ENCODE measurements at places on chromosomes 7 and 10.

- no peak for DNase-seq
These were observed 40.0 kb downstream of the CUX1 start for GRCh38 chr7:101857358-101857811.

- DNase-seq: no peak
These were observed 12.0 kb downstream of the SEC24C start for GRCh38 chr10:73756183-73756582.

DNA sequence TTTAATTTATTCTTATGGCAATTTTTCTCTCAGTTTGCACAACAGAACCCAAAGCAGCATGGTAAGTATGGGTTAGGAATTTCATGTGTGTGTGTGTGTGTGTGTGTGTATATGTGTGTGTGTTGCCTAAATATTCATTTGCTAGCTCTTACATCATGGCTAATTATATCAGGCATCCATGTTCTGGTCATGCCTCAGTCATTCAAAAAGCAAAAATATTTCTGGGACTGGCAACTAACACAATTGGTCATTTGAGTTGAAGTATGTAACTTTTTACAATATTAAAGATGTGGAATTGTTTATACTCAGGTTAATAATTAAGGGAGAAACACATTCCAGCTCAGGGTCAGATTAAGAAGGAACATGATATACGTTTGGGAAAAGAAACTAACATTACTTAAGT is 67.6 kb upstream of the PHYHIPL start:
- DNase-seq: peak; percentile 57

GRCh38 chr7:93750986-93751385 is 139.6 kb downstream of the TFPI2 start:
- no peak for DNase-seq

DNA sequence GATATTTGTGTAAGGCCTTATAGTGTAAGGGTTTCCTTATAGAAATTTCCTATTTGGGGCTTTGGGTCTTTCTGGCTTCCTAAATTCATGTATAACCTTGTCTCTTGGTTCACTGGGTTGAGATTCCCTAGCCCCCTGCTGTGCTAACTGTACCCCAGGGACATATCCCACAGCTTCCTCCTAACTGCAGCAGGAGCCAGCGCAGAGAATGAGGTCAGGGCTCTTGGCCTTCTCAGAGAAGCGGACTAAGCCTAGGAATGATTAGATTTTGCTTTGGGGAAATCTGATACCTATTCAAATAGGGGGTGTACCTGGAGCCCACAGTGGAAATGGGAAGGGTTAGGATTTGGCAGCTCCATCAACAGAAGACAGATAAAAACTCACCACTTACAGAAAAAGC is 138.1 kb upstream of the EFCAB10 start:
- no peak for DNase-seq

- DNase-seq: no peak
These were observed 20.0 kb downstream of the LAMB1 start for GRCh38 chr7:107982918-107983389.

GRCh38 chr7:112635742-112636141 is 154.5 kb downstream of the TMEM168 start:
- no peak for DNase-seq

DNA sequence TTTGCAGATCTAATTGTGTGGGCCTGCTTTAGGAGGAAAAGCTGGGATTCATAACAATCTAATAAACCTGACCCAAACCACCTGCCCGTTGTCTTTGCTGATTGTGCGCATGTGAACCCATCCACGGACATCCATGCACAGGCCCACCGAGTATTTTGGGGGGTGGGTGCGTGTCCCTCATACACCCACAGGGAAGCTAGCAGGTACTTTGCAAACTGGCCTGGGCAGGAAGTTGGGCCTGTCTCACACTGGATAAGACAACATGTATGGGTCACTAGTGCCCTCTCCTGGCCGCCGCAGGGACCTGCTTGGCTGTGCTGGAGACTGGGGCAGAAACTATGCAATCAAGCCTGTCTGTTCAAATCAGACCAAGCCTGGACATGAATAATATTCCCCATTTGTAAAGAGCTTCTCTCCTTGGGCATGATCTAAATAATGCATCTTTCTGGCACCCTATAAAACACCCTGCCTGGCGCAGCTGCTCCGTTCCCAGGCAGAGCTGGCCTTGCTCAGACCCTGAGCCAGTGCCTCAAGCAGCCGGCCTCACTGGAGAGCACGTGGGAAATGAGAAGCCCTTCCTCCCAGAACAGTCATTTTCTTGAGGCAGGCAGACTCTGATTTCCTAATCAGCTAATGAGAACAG is 15.8 kb downstream of the ECHDC3 start:
- DNase-seq: peak; percentile 64

DNA sequence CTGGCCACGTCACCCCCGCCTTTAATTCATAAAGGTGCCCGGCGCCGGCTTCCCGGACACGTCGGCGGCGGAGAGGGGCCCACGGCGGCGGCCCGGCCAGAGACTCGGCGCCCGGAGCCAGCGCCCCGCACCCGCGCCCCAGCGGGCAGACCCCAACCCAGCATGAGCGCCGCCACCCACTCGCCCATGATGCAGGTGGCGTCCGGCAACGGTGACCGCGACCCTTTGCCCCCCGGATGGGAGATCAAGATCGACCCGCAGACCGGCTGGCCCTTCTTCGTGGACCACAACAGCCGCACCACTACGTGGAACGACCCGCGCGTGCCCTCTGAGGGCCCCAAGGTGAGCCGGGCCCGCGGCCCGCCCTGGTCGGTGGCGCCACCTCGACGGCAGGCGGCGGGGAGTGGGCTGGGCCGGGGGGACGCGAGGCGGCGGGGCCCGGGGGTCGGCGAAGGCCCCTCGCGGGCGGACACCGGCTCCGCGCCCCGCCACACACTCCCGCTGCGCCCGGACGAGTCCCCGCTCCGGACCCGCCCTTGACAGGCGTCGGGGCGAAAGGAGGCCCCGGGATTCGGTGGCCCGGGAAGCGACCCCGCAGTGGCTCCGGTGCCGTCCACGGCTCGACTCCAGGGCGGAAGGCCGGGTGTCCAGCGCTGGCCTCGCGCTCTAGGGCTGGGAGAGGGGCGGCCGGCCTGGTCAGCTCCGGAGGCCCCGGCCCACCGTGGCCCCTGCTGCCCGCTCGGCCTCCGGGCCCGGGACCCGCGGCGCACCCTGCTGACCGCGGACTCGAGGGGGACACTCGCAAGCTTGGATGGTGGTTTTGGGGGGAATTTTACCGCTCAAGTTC is 557 bp downstream of the BAG3 start:
- DNase-seq: no peak

DNA sequence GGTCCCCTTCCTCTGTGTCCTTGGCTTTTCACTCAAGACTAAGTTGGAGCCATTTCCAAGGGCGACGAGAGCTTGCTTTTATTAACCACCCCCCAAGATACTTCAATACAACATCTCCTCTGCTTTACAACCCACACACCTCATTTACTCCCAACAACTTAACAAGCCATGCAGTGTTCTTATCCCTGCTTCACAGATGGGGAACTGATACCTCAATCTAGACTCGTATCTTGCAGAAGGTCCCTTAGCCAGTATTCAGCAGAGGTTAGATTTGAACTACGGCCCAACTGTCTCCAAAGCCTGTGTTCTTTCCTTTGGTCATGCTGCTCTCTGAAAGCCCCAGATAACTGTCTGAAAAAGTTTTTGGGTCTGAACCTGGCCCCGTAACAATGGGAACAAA is 444.8 kb downstream of the GRID1 start:
- DNase-seq: no peak

- DNase-seq: no peak
These were observed 414.7 kb downstream of the DGKB start for GRCh38 chr7:14487701-14488395.

- no peak for DNase-seq
These were observed 400.7 kb upstream of the MKI67 start for GRCh38 chr10:128526791-128527375.

GRCh38 chr7:106504207-106504606 is 156.8 kb downstream of the CCDC71L start:
- no peak for DNase-seq

GRCh38 chr7:81402227-81402626 is 367.6 kb downstream of the HGF start:
- no peak for DNase-seq

GRCh38 chr10:51260376-51260775 is 186.1 kb downstream of the PRKG1 start:
- DNase-seq: no peak

DNA sequence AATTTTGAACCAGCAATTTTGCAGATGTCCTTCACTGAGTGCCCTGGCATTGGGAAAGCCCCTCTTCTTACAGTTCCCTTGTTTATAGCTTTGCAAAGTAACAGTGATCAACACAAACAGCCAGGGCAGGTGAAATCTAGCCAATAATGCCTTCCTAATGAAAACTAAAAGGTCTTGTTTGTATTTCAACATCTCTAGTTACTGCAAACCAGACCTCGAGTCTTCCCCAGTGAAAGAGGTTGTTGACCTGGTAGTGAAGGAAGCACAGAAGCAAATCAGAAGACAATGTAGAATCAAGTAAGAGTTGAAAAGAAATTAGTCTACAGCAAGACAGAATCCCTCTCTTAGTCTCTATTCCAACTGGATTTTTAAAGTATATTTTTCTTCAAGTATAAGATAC is 231.2 kb downstream of the SNX13 start:
- DNase-seq: no peak

GRCh38 chr7:94414980-94415379 is 20.3 kb downstream of the COL1A2 start:
- no peak for DNase-seq

DNA sequence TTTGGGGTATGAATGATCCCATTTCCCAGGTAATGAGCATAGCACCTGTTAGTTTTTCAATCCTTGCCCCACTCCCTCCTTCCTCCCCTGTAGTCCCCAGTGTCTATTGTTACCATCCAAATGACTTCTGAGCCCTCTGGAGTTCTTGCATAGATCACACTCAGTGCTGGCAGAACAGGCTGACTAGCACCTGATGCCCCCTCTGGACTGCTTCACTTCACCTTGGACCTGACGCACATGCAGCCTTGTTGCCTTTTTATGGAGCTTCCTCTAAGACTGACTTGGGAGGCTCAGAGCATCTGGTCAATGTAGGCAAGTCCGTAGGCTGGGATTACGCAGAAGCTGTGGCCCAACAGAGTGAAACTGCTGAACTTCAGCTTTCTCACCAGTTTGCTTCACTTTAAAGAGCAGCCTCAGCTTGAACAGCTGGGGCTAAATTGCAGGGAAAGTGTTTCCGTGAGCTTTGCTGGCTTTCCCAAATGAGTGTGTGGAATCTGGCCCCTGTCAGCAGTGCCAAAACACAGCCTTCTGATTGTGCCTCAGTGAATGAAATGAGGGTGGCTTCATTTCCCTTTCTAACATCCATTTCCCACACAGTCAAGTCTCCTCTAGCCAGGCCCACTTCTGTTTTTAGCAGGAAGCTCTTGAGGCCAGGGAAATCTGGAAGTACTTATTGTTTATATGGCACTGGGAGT is 48.5 kb downstream of the NXPH1 start:
- DNase-seq: no peak

DNA sequence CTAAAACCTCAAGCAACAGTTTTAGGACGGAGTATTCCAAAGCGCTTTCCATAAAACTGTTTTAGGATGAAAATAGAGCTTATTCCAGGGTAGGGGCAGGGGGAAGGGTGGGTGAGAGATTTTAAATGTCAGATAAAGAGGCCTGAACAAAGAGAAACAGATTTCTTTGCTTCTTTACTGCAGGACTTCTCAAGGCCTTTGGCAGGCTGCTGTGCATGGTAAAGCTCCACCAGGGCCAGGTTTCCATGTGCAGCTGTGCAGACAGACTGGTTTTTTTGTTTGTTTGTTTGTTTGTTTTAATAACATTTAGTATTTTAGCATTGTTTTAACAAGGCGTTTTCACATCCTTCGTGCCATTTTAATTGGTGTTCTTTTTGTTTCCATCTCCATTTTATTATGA is 26.3 kb downstream of the HECW1 start:
- no peak for DNase-seq

- DNase-seq: no peak
These were observed 868.9 kb upstream of the AUTS2 start for GRCh38 chr7:68729371-68729770.

- no peak for DNase-seq
These were observed 65.6 kb upstream of the PCDH15 start for GRCh38 chr10:54866666-54867065.

- DNase-seq: no peak
These were observed 21.5 kb downstream of the CHST3 start for GRCh38 chr10:71985542-71986250.

DNA sequence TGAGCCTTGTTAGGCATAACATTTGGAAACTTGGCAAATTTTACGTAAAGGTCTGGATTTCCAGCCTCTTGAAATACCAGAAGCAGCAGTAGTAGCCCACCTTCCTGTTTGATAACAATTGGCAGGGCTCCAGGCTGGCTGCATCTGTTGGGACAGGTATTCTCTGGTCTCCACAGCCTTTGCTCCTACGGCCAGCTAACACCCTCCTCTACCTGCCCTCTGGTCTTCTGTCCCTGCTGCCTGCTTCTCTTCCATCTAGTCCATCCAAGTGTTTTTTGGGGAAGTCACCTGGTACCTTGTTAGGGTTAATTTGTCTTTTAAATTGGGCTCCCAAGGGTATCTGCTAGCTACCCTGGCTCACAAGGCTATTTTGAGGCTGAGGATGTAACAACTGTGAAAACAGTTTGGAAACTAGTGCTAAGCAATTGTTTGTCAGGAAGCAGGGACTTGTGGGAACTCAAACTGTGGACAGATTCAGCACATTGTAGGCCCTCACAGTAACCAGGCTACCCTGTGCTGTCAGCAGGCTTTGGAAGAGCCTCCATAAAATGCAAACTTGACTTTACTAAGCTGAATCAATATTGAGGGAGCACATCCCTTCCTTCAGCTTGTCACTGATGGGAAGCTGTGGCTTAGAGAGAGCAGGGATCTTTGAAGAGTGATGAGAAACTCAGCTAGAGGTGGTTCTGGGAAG is 8.5 kb downstream of the RPS24 start:
- DNase-seq: no peak

DNA sequence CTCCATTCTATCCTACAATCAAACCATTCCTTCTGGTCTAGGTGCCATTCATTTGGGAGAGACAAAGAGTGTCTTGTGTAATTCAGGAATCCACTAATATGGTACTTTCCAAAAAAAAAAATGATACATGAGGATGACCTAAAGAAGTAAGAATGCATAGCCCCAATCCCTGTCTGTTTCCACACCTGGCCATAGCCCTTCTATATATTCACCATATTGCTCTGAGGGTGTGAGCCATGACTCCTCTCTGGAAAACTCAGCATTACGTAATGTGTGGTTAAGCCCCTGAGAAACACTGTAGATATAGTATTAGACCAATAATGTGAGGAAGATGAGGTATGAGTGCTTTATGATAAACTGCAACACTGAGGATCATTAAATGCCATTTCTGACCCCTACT is 592.7 kb downstream of the INHBA start:
- DNase-seq: peak; percentile 25
